Lung microvascular endothelial cell (primary cell): ENCODE measurements at places on chromosomes 5 and 9. TPM values are rescaled to one million over a fixed set of nuclear protein-coding genes. Genes with fewer than 3 reads are reported as not detected.

PDZD2 gene
- total RNA-seq, result 0.20 and 1.3 TPM in 2 replicates

PCDHB16 gene
- total RNA-seq, result 0.22 and 0.99 TPM in 2 replicates

COL23A1 gene
- under 0.01 and 0.40 TPM in 2 replicates for total RNA-seq

GRHPR gene
- total RNA-seq, result 88.7 and 105 TPM in 2 replicates

SERF1A gene
- total RNA-seq, result 2.8 and 5.6 TPM in 2 replicates

CLIC3 gene
- 0.22 TPM in 1 of 2 replicates, not detected in the other for total RNA-seq

IL5 gene
- not detected in 2 replicates for total RNA-seq

CTSV gene
- 0.20 and 1.1 TPM in 2 replicates for total RNA-seq

TLX3 gene
- total RNA-seq, result not detected in 2 replicates

NFIB gene
- total RNA-seq, result 111 and 164 TPM in 2 replicates

SLC35A4 gene
- total RNA-seq, result 12.4 and 21.8 TPM in 2 replicates

UBE2QL1 gene
- total RNA-seq, result under 0.01 and 0.20 TPM in 2 replicates

STKLD1 gene
- 0.44 and 0.60 TPM in 2 replicates for total RNA-seq
